Fibroblast of skin of back (primary cell): ENCODE measurements at places on chromosomes 5 and 9.

- DNase-seq = no peak
These were observed 121.9 kb downstream of the PHF2 start for GRCh38 chr9:93698140-93698908.

- DNase-seq = no peak
These were observed 17.2 kb upstream of the GDA start for GRCh38 chr9:72132052-72132451.

DNA sequence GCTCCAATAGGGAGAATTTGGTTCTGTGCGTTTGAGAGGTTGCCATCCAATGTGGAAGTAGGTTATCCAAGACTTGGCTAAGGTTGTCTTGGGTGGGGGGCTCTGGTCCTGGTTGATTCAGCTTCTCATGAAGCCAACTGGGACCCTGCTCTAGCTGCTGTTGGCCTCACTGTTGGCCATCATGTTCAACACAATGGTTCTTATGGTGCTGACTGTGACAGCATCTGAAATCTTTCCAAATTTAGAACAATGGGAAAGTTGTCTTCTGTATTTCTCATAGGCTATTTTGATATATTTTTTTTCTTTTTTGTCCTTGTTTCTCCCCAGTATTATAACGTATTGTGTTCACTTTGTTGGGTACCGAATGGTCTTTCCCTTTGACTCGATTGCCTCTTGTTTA lies 71.9 kb downstream of the GDNF start:
- no peak for DNase-seq

GRCh38 chr9:99006511-99006910 lies 62.8 kb downstream of the COL15A1 start:
- DNase-seq = no peak

GRCh38 chr9:109017493-109017892 lies 4.2 kb upstream of the CTNNAL1 start:
- DNase-seq = no peak

DNA sequence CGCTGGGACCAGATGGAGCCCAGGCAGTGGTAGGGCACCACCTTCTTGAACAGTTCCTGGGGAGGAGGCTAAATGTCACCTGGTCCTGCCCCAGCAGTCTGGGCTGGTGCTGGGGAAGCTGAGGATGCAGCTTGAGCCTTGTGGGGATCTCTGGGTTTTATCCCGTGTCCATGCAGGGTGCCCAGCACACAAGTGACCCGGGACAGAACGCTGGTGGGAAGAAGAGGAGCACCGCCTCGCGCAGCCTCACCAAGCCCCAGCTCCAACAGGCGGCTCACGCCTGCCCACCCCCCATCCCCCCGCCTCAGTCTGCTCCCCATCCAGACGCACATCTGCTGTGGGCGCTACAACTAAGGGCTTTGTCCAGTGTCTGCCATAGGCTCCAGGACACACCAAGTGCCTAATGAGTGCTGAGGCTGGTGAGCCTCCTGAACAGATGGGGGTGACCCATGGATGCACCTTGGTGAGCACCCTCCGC lies 13.8 kb downstream of the RALGDS start:
- no peak for DNase-seq

GRCh38 chr5:15646371-15646770 lies 146.4 kb downstream of the FBXL7 start:
- no peak for DNase-seq

DNA sequence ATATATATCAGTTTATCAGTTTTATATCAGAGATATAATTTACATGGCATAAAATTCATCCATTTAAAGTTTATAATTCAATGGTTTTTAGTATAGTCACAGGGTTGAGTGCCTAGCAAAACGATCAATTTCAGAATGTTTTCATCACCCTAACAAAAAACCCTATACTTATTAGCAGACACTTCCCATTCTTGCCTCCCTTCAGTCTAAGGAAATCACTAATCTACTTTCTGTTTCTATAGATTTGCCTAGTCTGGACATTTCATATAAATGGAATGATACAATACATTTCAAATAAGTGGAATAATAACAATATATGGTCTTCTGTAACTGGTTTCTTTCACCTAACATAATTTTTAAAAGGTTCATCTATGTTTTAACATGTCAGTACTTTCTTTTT lies 9.6 kb upstream of the LNPEP start:
- no peak for DNase-seq

- no peak for DNase-seq
These were observed 82.0 kb upstream of the PHF24 start for GRCh38 chr9:34876096-34876495.

DNA sequence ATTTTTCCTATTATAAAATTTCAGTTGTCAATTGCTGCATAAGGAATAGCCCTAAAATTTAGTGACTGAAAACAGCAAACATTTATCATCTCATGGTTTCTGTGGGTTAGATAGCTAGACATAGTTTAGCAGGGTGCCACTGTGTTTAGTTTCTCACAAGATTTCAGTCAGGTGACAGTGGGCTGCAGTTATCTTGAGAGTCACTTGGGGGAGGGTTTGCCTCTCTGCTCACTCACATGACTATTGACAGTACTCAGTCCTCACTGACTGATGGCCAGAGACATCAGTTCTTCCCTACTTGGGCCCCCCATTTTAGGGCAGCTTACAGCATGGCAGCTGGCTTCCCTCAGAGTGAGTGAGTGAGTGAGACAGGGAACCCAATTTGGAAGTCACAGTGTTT lies 42.0 kb downstream of the PBX3 start:
- DNase-seq = no peak

- DNase-seq = no peak
These were observed 265.8 kb downstream of the ADAMTSL1 start for GRCh38 chr9:18739641-18740318.

DNA sequence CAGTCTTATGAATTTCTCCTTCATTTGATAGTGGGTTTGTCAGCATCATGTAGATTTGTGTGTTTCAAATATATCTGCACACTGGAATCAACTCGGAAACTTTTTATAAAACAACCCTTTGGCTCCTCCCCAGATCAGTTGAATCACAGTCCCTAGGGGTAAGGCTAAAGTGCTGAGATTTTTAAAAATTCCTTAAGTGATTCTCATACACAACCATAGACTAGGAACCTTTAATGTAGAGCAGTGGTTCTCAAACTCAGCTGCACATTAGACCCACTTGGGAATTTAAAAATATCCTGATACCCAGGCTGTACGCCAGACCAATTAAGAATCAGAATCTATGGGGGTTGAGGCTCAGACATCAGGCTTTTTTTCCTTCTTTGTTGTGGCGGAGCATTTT lies 17.5 kb upstream of the JAK2 start:
- DNase-seq = peak; percentile 89

GRCh38 chr9:132923346-132923902 lies 21.0 kb downstream of the TSC1 start:
- DNase-seq = no peak
